ENCODE measurements at places on chromosomes 4 and X.
A peak's percentile ranks its signal among the peaks of the same experiment; 100 is the strongest.

DNA sequence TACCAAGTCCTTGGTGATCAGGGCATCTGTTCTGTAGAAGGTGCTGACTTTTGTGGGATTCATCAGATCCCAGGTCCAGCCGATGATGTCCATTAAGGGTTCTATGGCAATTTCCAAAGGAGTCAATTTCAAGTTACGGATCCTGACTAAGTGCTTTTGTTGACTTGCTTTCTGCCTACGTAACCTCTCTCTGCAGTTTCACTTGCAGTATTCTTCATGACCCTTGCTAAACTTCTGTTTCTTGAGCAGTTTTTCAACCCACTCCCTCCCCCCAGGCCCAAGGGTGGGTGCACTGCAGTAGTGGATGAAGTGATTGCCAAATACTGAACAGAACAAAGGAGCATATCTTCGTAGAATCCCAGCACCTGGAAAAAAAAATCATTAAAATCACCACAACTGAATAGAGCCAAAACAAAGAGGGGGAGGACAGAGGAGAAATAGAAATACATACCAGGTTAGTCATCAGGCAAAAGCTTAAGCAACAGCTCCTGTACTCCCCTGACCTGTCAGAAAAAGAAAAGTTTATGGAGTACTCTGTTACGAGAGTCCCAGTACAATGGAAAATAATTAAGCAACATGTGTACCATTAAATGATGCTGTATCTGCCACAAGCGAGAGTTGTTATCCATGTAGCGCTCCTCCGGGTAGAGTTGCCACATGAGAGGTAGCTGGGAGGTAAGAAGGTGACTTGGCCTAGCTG lies 5.8 kb downstream of the CMC4 start:
- H3K4me3 ChIP-seq: no peak overlapping the region
- H3K4me1 ChIP-seq: peaks cover 9% of the 10 kb centered on the region
- no peak overlapping the region for H3K27ac ChIP-seq
- H3K27me3 ChIP-seq: no peaks in the 10 kb centered on the region
- peaks cover 3% of the 10 kb centered on the region for H3K36me3 ChIP-seq

DNA sequence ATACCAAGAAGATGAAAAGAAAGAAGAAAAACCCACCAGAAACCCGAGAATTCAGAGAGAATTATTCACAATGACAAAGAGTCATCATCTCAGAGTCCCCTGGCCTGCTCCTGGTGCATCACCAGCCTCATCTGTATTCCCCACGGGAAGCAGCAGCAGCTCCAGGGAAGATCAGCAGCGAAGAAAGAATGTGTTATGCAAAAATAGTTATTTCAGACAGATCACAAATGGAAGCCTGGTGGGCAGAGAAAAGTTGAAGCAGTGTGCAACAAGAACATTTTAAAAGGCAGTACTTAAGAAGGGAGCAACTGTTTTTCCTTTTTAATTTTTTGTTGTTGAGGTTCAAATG lies 189.2 kb downstream of the PPP3CA start:
- DNase-seq: no peak
- H3K4me1 ChIP-seq: peaks cover 56% of the 10 kb centered on the region
- no peaks in the 10 kb centered on the region for H3K27me3 ChIP-seq
- peak overlapping the region; percentile 70 for H3K27ac ChIP-seq
- H3K36me3 ChIP-seq: peaks cover 7% of the 10 kb centered on the region
- no peak overlapping the region for H3K4me3 ChIP-seq

GRCh38 chr4:80266253-80266901 lies at the start of gene FGF5:
FGF5 (plus strand) TSS chr4:80266664; CDS start chr4:80266825, 161 bp downstream.
- no peaks in the 10 kb centered on the region for H3K36me3 ChIP-seq
- no peak within 1 kb of the TSS for H3K27ac ChIP-seq
- peak within 1 kb of the TSS; percentile 79 for H3K4me3 ChIP-seq
- H3K4me1 ChIP-seq: peaks cover 26% of the 10 kb centered on the region
- H3K27me3 ChIP-seq: peaks cover 74% of the 10 kb centered on the region

DNA sequence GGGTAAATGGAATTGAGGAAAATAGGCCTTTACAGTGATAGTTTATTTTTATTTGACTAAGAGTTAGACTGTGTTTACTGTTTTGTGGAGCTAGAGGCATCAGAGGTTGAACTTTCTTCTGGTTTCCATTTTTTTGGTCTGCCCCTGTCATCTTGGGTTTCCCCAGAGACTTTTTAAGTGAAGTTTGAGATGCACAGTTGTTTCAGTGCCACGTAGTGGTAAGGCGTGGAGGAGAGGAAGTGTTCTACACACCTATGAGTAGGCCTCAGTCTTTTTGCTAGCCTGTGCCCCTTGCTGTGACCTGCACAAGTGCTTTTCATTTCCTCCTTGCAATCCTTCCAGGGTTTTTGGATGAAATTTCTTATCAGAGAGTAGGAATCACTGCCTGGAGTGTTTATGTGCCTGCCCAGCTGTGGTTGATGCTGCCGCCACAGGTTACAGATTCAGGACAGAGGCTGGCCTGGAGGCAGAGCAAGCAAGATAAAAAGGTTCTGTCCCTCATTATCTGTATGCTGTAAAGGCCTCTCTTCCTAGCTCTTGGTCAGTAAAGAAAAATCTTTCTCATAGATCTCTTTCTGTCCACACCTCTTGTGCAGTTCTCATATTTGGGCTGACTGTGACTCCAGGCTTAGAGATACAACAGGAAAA lies 12.5 kb upstream of the HSFX4 start:
- no peak overlapping the region for H3K27ac ChIP-seq
- no peaks in the 10 kb centered on the region for H3K27me3 ChIP-seq
- no peak overlapping the region for H3K4me3 ChIP-seq

- no peak overlapping the region for H3K4me3 ChIP-seq
- H3K4me1 ChIP-seq: no peaks in the 10 kb centered on the region
- no peak overlapping the region for H3K27ac ChIP-seq
- peaks cover 4% of the 10 kb centered on the region for H3K36me3 ChIP-seq
These were observed 144.9 kb downstream of the C4orf33 start for GRCh38 chr4:129240816-129241215.

- no peaks in the 10 kb centered on the region for H3K36me3 ChIP-seq
- H3K27ac ChIP-seq: peak overlapping the region; percentile 78
- no peak overlapping the region for H3K4me3 ChIP-seq
- peaks cover 9% of the 10 kb centered on the region for H3K4me1 ChIP-seq
- peaks cover 41% of the 10 kb centered on the region for H3K27me3 ChIP-seq
These were observed 26.8 kb downstream of the CRMP1 start for GRCh38 chr4:5865896-5866599.

DNA sequence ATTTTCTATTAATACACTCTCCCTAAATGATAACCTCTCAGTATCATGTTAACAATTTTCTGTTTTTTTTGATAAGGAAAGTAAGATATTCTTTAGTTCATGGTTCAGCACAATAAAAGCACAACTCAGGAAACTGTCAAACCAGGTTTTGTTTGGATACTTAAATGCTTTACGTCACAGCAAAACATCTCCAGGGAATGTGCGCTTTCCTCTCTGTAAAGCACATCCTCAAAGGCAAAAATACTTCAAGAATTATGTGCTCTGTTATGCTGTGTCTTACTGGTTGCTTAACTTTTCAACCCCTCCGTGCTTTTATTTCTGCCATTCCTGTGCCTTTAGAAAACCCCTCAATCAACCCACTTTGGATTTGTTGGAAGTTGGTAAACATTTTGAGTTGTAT lies 27.8 kb downstream of the SNX25 start:
- no peak overlapping the region for H3K27ac ChIP-seq
- peaks cover 11% of the 10 kb centered on the region for H3K36me3 ChIP-seq
- H3K4me3 ChIP-seq: no peak overlapping the region
- H3K27me3 ChIP-seq: no peaks in the 10 kb centered on the region
- no peak for DNase-seq
- H3K4me1 ChIP-seq: peaks cover 20% of the 10 kb centered on the region

- H3K36me3 ChIP-seq: no peaks in the 10 kb centered on the region
- no peaks in the 10 kb centered on the region for H3K4me1 ChIP-seq
- no peak for DNase-seq
- no peak overlapping the region for H3K4me3 ChIP-seq
- H3K27me3 ChIP-seq: no peaks in the 10 kb centered on the region
These were observed 191.3 kb upstream of the CTSO start for GRCh38 chr4:156144961-156145360.

DNA sequence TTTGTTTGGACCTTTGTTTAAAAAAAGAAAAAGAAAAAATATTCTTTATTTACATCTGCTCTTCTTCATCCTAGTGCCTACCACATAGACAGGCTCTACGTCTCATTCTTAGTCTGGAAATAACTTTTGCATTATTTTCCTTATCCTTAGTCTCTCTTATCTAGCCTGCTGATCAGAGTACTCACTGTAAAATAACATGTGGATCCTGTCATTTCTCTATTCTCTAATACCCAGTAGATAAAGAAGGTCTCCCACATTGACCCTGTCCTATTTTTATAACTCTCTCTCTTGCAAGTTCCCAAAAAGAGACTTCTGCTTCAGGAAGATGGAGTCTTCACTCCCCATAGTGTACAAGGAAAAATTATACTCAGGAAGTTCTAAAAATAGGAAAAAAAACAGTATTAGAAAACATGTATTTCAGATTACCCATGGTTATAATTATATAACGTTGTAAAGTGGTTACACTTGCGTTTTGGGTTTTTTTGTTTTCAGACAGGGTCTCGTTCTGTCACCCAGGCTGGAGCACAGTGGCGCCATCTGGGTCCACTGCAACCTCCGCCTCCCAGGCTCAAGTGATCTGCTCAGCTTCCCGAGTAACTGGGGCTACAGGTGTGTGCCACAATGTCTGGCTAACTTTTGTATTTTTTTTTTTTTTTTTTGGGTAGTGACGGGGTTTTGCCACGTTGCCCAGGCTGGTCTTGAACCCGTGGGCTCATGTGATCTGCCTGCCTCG lies 23.8 kb downstream of the ZFX start:
- peaks cover 57% of the 10 kb centered on the region for H3K36me3 ChIP-seq
- H3K4me1 ChIP-seq: peaks cover 24% of the 10 kb centered on the region
- peak overlapping the region; percentile 78 for H3K27ac ChIP-seq
- H3K4me3 ChIP-seq: no peak overlapping the region
- no peak for DNase-seq

DNA sequence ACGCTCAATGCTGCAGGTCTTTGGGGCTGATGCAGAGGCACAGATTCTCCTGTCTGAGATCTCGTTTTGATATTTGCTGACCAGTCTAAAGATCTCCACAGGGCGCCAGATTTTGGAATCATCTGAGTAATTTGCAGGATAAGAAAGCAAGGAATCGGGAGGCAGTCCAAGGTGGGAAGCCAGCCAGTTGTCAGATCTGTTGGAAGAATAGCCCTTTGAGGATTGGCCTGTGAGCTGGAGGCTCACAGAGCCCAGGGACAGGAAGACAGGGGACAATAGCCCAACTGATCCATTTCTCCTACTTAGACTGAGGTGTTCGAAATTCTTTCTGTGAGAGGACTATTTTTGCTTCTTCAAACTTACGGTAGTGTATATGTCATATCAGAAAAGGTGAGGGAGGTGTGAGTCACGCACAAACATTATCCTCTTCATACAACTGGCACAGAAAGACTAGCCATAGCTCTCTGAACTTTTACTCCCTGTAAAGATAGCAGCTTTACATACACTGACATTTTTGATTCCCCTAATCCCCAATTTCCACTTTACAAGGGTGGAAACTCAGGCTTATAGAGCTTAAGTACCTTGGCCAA lies 8.8 kb downstream of the DIPK2B start:
- H3K4me1 ChIP-seq: peaks cover 4% of the 10 kb centered on the region
- DNase-seq: no peak
- peaks cover 3% of the 10 kb centered on the region for H3K36me3 ChIP-seq
- H3K27ac ChIP-seq: no peak overlapping the region
- H3K4me3 ChIP-seq: no peak overlapping the region
- H3K27me3 ChIP-seq: no peaks in the 10 kb centered on the region

DNA sequence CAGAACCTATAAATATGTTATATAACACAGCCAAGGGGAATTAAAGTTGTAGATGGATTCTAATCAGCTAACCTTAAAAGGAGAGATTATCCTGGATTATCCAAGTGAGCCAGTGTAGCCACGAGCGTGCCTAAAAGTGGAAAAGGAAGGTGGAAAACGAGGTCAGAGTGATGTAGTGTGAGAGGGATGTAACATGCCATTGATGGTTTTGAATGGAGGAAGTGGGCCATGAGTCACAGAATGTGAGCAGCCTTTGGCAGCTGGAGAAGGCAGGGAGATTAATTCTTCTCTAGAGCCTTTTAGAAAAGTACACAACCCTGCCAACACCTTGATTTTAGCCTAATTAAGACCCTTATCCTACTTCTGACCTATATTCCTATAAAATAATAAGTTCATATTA lies 149.1 kb downstream of the SLC39A8 start:
- H3K27ac ChIP-seq: no peak overlapping the region
- no peaks in the 10 kb centered on the region for H3K4me1 ChIP-seq
- peaks cover 11% of the 10 kb centered on the region for H3K27me3 ChIP-seq
- no peak overlapping the region for H3K4me3 ChIP-seq
- no peaks in the 10 kb centered on the region for H3K36me3 ChIP-seq

GRCh38 chr4:126445596-126445995 lies 1130.8 kb downstream of the FAT4 start:
- no peaks in the 10 kb centered on the region for H3K36me3 ChIP-seq
- no peaks in the 10 kb centered on the region for H3K4me1 ChIP-seq
- no peaks in the 10 kb centered on the region for H3K27me3 ChIP-seq
- no peak overlapping the region for H3K27ac ChIP-seq
- no peak overlapping the region for H3K4me3 ChIP-seq

GRCh38 chr4:142386856-142387255 lies 459.2 kb downstream of the INPP4B start:
- no peak overlapping the region for H3K4me3 ChIP-seq
- H3K36me3 ChIP-seq: no peaks in the 10 kb centered on the region
- H3K4me1 ChIP-seq: peaks cover 23% of the 10 kb centered on the region
- H3K27me3 ChIP-seq: no peaks in the 10 kb centered on the region

GRCh38 chr4:76377911-76378310 lies 43.0 kb downstream of the CCDC158 start:
- H3K27me3 ChIP-seq: no peaks in the 10 kb centered on the region
- H3K27ac ChIP-seq: no peak overlapping the region
- DNase-seq: peak; percentile 26

DNA sequence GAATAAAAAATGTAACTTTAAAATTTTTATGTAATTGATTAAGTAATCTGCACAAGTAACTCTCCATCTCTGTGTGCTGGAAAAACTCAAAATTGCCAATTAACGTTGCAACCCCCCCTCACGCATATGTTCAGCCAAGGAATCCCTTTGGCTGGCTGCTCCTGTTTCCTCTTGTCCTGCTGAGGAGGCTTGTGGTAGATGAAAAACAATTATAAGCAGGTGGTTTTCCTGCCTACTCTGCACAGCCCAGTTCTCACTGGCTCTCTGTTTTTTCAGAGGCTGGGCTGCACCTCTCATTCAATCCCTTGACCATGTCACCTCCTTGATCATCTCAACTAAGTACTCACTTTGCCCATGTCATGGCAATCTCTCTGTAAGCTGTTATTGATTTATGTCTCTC lies 1068.4 kb downstream of the ARAP2 start:
- no peak overlapping the region for H3K27ac ChIP-seq
- H3K27me3 ChIP-seq: no peaks in the 10 kb centered on the region
- no peak for DNase-seq
- no peaks in the 10 kb centered on the region for H3K4me1 ChIP-seq
- no peaks in the 10 kb centered on the region for H3K36me3 ChIP-seq

GRCh38 chr4:140654495-140654814 lies 85.7 kb upstream of the UCP1 start:
- no peaks in the 10 kb centered on the region for H3K4me1 ChIP-seq
- no peaks in the 10 kb centered on the region for H3K36me3 ChIP-seq
- H3K4me3 ChIP-seq: no peak overlapping the region
- no peak overlapping the region for H3K27ac ChIP-seq
- DNase-seq: no peak
- H3K27me3 ChIP-seq: peaks cover 15% of the 10 kb centered on the region

GRCh38 chr4:61913619-61914018 lies 713.5 kb downstream of the ADGRL3 start:
- no peaks in the 10 kb centered on the region for H3K4me1 ChIP-seq
- H3K27ac ChIP-seq: no peak overlapping the region
- H3K36me3 ChIP-seq: no peaks in the 10 kb centered on the region

All from effector memory CD8-positive, alpha-beta T cell (primary cell).